ENCODE measurements at places on chromosomes 13 and 19.
A peak's percentile ranks its signal among the peaks of the same experiment; 100 is the strongest.

- DNase-seq, result no peak
Measured at GRCh38 chr19:11375143-11375948, 880 bp downstream of the SWSAP1 start.

DNA sequence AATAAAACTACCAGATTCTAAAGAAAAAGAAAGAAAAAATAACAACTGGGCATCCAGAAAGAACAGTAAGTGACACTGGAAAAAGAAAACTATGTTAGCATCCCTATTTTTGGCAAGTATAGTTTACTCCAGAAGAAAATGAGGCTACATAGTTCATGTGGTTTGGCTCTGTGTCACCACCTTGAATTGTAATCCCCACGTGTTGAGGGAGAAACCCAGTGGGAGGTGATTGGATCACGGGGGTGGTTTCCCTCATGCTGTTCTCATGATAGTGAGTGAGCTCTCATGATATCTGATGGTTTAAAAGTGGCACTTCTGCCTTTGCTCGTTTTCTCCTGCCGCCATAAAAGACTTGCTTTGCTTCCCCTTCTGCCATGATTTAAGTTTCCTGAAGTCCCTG lies 76.9 kb downstream of the ITGBL1 start:
- no peak for DNase-seq

DNA sequence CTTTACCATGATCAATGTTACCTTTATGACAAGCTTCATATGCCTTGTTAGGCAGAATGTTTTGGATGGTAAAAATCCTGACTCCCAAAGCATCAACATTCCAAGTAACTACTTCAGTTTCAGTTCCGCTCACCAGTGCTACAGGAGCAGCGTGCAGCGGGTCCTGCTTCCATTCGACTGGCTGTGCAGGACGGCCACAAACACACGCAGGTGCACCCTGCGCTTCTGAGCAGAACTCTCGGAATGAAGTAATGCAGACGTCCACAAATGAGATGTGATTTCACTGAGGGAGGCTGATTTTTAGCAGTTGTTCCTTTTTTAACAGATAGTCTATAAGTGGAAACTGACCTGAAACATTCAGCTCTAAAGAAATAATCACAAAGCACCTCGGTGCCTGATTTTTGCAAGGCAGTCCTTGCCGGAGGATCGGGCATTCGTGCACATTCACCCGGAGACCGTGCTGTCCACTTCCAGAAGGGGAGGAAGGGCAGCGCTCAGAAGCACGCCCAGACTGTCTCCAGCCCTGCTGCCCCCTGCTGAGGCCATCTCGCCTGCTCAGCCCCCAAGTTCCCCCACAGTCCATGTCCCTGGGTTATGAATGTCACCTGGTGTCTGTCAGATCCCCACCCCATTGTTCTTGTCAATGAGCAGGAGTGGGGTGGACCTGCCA lies 85.8 kb downstream of the RAB20 start:
- DNase-seq, result no peak

GRCh38 chr19:18961767-18962620 lies 21.0 kb upstream of the HOMER3 start:
- DNase-seq, result no peak

GRCh38 chr13:39688278-39688677 lies 32.8 kb downstream of the COG6 start:
- DNase-seq, result no peak

GRCh38 chr13:80140685-80141084 lies 200.2 kb downstream of the SPRY2 start:
- DNase-seq, result no peak

DNA sequence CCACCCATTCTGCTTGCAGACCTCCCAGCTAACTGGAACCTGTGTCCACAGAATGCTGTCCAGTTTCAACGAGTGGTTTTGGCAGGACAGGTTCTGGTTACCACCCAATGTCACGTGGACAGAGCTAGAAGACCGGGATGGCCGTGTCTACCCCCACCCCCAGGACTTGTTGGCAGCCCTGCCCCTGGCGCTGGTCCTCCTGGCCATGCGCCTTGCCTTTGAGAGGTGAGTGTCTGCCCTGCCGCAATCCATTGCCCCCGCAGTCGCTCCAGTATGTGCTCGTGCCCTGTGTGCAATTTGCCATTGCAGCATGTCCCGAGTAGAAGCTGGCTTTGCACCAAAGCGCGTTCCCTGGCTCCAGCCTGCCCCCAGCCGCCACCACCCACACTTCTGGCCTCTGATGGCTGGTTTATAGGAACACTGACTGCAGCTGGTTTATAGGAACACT lies 41.9 kb downstream of the CERS4 start:
- DNase-seq, result no peak

DNA sequence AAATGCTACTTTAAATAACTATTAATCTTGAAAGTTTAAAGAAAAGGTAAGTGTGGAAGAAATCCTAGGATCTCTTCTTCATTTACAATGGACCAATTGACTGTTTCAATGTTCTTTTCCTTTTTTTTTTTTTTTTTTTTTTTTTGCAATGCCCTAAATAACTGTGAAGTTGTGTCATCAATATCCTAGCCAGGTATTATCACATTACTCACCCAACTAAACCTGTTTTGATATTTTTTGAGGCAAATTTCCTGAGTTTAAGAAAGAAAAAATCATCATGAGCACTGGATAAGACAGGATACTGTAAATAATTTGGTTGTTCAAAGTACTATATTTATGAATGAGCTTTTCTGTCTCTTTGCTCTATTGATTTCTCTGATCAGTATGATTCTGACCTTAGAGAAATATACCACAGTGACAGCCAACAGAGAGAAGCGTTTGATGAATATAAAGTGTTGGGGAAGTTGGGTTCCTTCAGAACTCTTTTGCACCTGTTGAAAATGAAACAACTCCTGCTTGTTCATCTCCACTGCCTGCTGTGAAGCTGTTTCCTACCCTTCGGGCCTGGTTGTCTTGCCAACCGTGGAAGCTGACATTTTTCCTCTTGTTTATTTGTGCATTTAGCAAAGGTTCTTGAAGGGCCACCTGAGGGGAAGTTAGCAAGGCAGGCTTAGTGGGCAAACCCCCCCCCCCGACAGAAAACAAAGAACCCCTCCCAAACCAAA lies 1220.5 kb upstream of the SLC10A2 start:
- DNase-seq, result no peak

DNA sequence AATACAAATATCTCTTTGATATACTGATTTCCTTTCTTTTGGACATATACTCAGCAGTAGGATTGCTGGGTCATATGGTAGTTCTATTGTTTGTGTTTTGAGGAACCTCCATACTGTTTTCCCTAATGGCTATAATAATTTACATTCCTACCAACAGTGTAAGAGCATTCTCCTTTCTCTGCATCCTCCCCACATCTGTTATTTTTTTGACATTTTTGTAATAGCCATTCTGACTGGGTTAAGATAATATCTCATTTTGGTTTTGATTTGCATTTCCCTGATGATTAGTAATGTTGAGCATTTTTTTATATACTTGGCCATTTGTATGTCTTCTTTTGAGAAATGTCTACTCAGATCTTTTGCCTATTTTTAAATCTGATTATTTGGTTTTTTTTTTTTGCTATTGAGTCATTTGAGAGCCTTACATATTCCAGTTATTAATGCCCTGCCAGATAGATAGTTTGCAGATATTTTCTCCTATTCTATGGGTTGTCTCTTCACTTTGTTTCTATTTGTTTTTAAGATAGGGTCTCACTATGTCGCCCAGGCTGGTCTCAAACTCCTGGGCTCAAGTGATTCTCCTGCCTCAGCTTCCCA lies 95.7 kb downstream of the FNDC3A start:
- DNase-seq, result no peak

- DNase-seq, result no peak
Measured at GRCh38 chr13:33541962-33542308, 256.4 kb upstream of the STARD13 start.

DNA sequence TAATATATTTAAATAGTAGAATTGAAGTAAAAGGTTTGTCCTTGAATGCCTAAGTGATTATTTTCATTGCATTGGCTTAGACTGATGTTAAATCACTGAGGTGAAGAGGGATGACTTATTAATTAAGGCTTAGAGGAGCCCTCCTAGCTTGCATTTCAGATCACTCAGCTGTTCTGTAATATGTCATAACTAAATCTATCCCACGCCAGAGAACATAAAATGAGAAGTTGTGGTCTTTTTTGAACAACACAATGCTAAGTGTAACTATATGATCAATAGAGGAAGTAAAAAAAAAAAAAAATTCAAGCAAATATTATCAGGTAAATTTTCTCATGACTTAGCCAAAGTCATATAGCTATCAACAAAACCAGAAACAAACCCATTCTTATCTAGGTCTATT lies 752.2 kb downstream of the GPC5 start:
- DNase-seq, result no peak

GRCh38 chr19:15253061-15253460 lies 20.8 kb upstream of the EPHX3 start:
- no peak for DNase-seq

- peak; percentile 81 for DNase-seq
Measured at GRCh38 chr19:46426506-46427162, 2.1 kb downstream of the PNMA8C start.

- DNase-seq, result no peak
Measured at GRCh38 chr19:911197-912033, 1.6 kb downstream of the R3HDM4 start.

- no peak for DNase-seq
Measured at GRCh38 chr13:105159841-105160240, 1375.6 kb downstream of the EFNB2 start.

DNA sequence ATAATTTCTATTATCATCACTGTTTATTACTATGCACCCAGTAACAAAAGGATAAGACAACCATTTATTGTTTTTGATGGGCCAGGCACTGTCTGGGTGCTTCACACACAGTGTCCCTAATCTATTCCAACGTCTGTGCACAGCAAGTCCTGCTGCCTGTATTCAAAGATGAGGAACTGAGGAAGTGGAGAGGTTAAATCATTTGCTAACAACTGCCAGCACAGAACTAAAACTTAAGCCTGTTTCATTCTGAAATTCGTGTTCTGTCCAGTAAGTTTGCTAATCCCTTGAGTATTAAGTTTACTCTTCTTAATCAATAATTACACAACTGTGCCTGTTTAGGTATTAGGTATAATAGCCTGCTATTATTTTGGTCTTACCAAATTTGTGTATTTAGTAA lies 41.9 kb downstream of the TEX26 start:
- no peak for DNase-seq

DNA sequence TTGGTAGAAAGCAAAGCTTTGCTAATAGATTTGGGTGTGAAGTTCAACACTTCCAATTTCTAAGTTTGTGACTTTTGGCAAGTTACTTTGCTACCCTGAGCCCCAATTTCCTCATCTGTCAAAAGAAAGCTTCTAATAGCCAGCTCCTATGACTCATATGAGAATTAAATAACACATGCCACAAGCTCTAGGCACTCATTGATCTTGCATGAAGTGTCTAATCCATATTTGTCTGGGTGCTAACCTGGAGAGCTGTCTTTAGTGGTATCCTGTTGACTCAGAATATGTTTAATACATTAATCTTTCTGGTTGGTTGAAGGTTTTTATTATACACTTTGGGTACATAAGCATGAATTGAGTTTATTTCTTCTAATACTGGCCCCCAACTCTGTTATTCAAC lies 188.8 kb downstream of the POSTN start:
- no peak for DNase-seq

DNA sequence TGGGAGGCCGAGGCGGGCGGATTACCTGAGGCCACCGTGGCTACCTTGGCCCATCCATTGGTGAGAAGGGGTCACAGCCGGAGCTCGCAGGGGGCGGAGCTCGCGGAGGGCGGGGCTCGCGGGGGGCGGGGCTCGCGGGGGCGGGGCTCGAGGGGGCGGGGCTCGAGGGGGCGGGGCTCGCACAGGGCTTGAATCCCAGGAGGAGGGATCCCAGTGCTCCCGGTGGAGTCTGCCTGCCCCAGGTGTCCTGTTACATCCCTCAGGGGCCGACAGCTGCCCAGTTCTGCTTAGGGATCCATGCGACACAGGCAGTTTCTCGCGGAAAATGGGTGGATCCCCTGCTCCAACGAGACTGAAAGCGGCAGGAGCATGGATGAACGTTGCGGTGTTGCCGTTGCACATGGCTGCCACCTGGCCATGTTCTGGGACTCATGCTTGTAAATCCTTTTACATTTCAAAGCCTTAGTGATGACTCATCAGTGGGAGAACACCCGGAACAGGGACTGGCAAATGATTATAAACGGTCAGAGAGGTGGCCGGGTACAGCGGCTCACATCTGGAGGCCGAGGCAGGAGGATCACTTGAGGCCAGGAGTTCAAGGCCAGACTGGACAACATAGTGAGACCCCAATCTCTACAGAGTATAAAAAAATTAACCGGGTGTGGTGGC lies 25.1 kb downstream of the TMPRSS9 start:
- DNase-seq, result peak; percentile 94

DNA sequence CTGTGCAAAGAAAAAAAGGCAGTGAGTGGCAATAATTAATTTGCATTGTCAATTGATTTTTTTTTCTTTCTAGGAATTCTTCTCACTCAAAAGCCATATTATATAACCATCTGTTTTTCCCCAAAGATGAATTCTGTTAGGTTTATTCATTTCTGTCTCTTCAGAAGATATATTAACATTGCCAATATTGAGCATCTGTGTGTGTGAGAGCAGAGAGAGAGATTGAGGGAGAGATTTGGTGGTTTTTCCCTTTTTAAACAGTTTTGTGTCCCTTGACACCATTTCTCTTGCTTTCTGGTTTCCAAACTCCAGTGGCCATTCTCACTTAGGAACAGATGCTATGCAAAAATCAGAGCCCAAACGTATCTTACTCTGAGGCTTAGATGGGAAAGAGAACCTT lies 112.5 kb downstream of the LACC1 start:
- no peak for DNase-seq

- DNase-seq, result no peak
Measured at GRCh38 chr13:50518781-50519201, 324.7 kb downstream of the DLEU7 start.

- peak; percentile 19 for DNase-seq
Measured at GRCh38 chr13:25574437-25575411, 202.9 kb downstream of the ATP8A2 start.

Measured in HuH-7.5 (cell line).